Progenitor cell of endocrine pancreas (in vitro differentiated cells): ENCODE measurements at places on chromosomes 3 and 15.

DNA sequence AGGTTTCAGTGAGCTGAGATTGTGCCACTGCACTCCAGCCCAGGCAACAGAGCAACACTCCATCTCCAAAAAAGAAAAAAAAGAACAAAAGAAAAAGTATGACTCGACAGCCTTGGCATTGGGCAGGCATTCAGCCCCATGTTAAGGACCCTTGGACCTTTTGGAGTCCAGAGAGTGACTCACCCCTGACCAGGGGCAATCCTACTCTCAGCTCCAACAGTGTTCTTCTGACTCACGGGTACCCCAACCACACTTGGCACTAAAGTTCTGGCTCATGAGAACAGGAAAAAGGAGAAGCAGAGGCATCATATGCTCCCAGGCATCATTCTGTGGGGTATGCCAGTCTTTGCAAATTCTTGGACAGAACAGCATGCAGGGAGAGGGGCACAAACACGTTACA, 252.4 kb upstream of the HES1 start:
- no peak for DNase-seq

GRCh38 chr15:73927003-73927475, 777 bp downstream of the LOXL1 start:
- peak; percentile 42 for DNase-seq

GRCh38 chr15:60591496-60592370, 112.8 kb upstream of the ICE2 start:
- peak; percentile 59 for DNase-seq

- no peak for DNase-seq
Measured at GRCh38 chr3:167031364-167032049, 348.6 kb downstream of the ZBBX start.

DNA sequence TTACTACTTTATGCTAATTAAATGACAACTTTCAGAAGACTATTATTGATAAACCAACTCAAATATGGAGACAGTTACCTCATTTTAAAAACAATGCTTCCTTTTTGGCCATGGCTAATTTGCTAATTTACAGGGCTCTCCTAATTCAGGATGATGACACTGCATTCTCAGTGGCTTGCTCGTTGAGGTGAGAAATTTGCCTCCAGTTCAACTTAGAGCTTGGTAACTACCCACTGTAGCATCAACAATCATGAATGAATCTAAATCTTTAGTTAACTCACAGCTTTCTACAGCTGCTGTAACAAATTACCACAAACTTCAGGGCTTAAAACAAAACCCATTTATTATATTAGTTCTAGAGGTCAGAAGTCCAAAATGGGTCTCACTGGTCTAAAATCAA, 14.0 kb downstream of the PBRM1 start:
- no peak for DNase-seq

DNA sequence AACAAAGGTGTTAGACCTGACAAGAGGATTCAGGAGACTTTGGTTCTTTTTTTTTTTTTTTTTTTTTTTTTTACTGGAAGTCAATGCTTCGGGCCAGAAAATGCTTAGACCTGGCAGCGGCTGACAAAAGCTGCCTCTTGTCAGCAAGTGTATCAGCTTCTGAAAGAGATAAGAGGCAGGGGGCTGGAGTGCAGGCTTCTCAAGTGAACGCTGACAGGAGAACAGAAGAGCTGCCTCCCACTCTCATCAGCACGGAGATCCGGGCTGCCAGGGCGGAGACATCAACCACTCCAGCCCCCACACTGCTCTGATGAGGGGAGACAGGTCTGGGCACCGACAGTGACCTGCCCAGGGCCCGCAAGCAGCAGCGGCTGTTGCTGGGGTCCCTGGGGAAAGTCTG, 9.4 kb upstream of the SCN5A start:
- no peak for DNase-seq

DNA sequence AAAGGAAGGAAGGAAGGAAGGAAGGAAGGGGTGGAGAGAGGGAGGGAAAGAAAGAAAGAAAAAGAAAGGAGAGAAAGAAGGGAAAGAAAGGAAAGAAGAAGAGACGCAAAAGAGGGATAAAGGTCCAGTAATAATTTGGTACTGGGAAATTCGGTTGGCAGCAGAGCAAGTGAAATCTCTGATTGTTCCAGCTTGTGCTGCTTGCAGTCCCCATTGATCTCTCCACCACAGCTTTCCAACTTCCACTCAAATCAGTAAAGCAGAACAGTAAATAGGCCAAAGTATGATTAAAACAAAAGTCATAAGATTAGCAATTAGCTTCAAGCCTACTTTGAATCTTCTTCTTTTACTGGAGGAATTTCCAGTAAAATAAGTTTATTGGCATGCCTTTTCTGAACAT, 357.2 kb downstream of the ROBO1 start:
- no peak for DNase-seq
